ENCODE measurements at places on chromosomes 4 and X.

DNA sequence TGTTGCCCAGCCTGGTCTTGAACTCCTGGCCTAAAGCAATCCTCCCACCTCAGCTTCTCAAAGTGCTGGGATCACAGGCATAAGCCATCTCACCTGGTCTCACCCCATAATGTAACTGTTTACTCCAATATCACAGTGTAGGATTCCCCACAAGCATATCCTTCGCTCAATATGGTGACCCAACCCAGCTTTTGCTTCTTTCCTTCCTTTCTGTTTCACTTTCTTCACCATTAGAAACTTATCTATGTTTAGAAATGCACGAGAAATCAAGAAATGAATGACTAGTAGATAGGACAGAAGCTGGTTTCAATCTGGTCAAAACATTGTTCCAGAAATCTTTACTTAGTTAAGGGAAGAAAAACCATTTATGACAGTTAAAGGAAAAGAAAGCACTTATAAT, 18.9 kb downstream of the TSPAN5 start:
- no peak for DNase-seq

GRCh38 chrX:107226757-107227156, 20.3 kb downstream of the DNAAF6 start:
- no peak for DNase-seq

- no peak for DNase-seq
Measured at GRCh38 chrX:140318296-140318695, 186.6 kb downstream of the SOX3 start.

- DNase-seq: no peak
Measured at GRCh38 chr4:145034727-145035211, 63.2 kb downstream of the ANAPC10 start.

DNA sequence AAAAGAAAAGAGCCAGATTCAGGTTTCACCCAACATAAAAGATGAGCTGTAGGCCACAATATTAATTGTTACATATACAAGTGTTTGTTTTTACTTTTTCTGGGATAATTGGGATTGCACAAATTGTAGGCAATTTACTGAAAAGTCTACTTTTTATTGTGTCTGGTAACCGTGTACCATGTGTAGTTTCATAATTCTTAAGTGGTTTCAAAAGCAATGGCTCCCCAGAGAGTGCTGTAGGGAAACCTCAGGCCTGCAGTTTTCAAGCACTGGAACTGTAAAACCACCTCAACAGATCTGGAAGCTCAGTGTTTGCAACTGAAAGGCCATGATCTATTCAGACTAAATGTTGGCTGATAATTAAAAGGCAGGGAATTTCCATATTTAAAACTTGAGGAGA, 53.9 kb upstream of the MMAA start:
- DNase-seq: no peak

DNA sequence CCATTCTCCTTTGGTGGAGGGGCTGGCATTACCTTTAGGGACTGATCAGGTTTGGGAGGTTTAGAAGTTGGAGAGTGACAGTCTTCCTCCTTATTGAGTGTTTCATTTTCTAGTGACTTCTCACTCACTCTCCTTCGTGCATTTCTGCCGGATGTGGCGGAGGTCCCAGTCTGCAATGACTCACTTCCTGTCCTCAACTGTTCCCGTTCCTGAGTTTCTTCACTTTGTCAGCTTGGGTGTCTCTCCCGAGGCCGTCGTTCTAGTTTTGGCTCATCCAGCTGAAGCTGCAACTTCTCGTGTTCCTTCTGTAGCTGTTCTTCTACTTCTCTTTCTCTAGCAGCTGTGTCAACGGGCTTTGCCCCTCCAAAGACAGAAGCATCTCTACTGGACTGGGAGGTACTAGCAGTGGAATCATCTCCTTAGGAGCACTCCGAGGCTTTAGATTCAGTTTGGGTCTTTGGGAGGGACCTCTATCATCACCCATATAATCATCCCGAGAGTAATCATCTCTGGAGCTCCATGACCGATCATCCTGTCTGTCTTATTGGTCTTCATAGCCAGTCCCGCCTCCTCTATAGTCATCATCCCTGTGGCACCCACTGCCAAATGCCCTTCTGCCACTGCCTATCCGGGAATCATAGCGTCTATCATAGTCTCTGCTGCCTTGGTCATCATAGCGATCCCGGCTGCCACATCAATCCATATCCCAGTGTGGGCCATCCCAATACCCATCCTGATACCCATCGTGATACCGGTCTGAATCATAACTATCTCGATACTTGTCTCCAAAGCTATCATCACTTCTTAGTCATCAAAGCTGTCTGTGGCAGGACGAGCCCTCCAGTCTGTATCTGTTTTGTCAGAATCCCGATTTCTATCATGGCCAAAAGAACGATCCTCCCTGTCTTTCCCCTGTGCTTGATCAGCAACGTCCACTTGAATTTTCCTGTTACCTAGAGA, 35.3 kb upstream of the VSIG4 start:
- no peak for DNase-seq

GRCh38 chr4:161189286-161190134, 974.3 kb downstream of the FSTL5 start:
- DNase-seq: no peak

DNA sequence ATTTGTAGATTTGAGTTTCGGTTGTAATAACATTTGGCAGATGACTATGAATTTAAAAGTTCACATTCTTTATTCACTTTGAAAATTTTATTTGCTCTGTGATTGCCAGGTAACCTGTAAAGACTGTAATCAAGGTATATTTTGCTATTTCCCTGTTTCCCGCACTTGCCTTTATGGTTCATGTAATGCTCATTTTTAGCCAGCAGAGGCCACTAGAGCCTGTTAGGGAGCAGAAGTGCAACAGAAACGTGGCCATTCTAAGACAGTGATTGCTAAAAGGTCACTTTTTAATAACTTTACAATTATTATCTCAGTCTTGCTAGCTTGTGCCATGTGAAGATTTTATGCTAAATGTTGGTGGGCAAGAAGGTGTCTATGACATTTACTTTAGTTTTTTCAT, 12.4 kb downstream of the YIPF6 start:
- DNase-seq: no peak
